ENCODE measurements at places on chromosomes 1 and 21.

- DNase-seq = no peak
Observed at GRCh38 chr1:29365906-29366670, 129.8 kb downstream of the PTPRU start.

DNA sequence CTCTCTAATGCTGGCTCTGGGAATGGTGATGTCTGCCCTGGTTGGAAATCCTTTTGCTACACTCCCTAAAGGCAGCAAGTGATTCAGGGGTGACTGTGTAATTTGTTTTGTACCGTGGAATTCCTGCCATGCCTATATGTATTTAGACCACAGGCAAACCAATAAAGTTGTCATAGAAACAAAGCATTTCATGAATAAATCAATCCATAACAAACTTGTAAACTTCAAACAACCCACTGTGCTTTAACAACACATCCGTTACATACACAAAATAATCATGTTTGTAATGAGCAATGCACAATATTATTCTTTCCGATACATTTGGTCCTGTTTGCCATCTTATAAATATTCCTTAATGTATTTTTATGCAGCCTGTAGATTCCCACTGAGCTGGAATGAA, 330.3 kb upstream of the SNX7 start:
- no peak for DNase-seq

- no peak for DNase-seq
Observed at GRCh38 chr1:48571303-48571987, 99.4 kb upstream of the SPATA6 start.

DNA sequence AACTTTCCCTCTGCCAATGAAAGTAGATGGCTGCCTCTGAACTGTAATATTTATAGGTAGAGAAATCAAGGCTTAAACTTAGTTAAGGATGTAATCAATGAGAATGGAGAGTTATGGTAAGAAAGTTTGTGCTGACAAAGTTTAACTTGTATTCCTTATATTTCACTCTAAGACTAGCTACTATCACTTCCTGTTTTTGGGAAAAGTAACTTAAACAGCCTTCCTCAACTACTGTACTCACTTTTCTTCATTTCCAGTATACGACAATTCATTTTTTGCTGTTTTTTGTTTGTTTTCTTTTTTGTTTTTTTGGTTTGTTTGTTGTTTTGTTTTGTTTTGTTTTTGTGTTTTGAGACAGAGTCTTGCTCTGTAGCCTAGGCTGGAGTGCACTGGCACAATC, 3.7 kb downstream of the RGS18 start:
- DNase-seq = no peak

DNA sequence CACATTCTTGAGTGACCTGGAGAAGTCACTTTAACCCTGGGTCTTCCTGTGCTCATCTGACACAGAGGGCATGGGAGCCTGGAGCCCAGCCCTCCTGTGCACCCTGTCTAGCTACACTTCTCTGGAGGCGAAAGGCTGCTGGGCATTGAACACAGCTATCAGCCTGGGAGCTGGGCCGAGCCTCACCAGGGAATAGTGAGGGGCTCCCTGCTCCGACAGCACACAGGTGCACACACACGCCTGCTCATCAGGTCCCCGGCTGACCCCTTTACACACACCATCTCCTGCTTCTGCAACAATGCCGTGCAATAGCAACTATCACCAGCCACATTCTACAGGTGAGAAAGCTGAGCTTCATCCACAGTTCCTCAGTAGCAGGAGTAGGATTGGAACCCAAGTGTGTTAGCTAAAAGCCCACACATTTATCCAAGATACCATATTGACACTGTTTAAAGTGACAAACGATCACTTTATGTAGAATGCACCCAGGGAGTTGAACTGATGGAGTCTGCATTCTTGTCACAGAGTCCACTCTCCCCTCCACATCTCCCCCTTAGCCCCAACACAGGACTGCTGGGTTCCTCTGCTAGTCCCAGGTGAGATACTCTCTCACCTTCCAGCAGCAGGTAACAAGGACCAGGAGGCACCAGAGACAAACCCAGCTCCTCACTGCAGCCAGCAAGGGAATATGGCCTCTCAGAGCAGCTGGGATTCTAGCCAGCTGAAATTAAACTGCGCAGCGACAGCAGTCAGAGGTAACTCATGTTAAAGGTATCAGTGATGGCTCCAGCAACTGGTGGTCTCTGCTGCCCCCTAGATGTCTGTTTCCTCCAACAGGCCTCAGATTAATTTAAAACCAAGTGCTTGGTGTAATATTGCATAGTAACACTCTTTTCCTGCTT, 18.3 kb upstream of the CAPN8 start:
- DNase-seq = peak; percentile 38

- DNase-seq = no peak
Observed at GRCh38 chr1:159828581-159829272, 2.1 kb downstream of the SLAMF8 start.

DNA sequence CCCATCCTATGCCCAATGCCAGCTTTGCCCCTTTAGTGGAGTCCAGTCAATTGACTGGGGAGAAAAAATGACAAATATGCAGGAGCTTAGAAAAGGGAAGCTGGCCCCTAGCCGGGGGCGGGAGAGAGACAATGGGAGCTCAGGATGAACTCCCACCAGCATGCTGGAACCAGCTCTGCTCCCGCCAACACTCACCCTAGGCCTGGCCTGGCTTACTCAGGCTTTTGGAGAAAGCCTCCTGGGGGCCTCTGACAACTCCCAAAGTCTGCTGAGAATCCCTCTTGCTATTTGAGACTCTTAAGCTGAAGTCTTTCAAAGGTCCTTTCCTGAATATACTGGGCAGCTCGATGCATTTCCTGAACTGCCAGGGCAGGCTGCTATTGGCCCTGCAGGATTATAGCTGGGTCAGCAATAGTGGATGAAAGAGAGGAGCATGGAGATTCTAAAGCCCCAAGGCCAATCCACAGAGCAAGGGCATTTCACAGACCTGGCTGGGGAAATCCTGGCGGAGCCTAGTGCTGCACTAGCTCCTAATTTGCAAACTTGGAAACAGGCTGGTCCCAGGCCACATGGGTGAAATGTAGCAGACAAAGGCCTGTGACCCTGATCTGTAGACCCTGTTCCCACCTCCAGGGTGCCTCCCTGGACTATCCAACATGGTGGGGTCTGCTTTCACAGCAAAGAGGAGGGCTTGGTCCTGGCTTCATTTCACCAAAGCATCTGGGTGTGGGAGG, 35.7 kb upstream of the CLSTN1 start:
- no peak for DNase-seq

DNA sequence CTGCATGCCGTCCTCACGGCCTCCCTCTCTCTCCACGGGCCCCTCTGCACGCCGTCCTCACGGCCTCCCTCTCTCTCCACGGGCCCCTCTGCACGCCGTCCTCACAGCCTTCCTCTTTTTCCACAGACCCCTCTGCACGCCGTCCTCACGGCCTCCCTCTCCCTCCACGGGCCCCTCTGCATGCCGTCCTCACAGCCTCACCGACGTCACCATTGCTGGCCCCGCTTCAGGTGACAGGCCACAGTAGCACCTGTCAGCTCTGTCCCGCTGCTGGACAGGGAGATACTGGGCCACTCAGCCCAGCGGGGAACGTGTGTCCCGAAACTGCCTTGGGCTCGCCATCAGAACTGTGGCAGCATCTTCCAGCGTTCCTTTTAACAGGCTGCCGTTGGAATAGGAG, 82.8 kb upstream of the COL6A1 start:
- no peak for DNase-seq

GRCh38 chr1:229136822-229137221, 134.1 kb upstream of the RAB4A start:
- DNase-seq = no peak

GRCh38 chr21:17921579-17922530, 102.7 kb upstream of the C21orf91 start:
- DNase-seq = no peak

DNA sequence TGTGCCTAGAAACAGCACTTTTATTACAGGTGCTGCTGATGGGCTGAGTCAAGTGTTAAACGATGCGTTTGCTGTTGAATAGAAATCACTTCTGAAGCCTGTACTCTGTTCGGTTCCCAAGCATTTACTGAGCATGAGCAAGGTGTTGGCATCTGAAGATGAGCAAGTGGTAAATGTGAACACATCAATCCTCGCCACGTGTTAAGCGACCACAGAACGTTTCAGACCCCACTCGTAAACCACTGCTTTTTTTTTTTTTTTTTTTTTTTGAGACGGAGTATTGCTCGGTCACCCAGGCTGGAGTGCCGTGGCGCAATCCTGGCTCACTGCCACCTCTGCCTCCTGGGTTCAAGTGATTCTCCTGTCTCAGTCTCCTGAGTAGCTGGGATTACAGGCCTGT, 241.2 kb downstream of the SETD4 start:
- DNase-seq = no peak

DNA sequence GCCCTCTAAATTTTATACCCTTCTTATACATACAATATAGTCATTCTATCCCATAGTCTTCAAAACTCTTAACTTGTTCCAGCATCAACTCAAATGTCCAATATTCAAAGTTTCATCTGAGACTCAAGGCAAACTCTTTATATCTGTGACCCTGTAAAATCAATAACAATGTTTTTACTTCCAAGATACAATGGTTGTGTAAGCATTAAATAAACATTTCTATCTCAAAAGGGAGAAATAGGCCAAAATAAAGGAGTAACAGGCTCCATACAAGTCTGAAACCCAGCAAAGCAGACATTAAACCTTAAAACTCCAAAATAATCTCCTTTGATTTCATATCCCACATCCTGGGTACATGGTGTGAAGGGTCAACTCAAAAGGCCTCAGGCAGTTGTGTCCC, 1299.1 kb downstream of the MRPL39 start:
- no peak for DNase-seq

DNA sequence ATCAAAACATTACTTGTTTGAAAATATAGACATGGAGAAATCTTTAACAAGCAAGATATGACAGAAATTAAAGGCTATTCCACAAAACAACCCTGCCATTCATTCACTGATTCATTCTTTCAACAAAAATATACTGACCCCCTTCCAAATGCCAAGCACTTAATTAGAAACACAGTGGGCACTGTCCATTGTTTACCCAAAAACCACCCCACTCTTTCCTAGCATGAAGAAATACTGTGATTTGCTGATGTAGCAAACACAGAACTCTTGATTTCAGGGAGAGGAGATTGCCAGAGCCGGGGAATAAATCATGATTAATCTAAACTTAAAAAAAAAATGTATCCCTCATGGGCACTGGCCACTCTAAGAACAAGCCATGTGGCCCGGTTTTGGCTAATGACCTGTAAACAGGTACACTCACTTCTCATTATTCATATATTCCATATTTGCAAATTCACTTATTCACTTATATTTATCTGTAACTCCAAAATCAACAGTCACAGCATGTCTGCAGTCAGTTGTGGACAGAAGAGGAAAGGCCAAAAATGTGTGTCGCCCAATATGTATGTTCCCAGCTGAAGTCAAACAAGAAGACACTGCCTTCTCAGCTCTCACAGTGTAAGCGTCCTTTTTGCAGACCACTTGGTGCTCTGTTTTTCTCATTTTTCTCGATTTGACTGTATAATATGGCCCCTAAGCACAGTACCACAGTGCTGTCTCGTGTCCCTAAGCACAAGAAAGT, 133.1 kb downstream of the SMYD3 start:
- no peak for DNase-seq

GRCh38 chr1:80917225-80917624, 883.5 kb upstream of the ADGRL2 start:
- no peak for DNase-seq

GRCh38 chr1:109818271-109818987, 54.7 kb upstream of the EPS8L3 start:
- DNase-seq = no peak

- no peak for DNase-seq
Observed at GRCh38 chr1:221776495-221777301, 34.8 kb upstream of the DUSP10 start.

GRCh38 chr1:178238722-178239510, 145.0 kb downstream of the RASAL2 start:
- no peak for DNase-seq

- DNase-seq = no peak
Observed at GRCh38 chr21:46203203-46203600, 18.9 kb upstream of the SPATC1L start.

GRCh38 chr21:35051287-35051818, 2.3 kb upstream of the RUNX1 start:
- peak; percentile 68 for DNase-seq

GRCh38 chr1:76068953-76069561, 5.5 kb upstream of the ST6GALNAC3 start:
- DNase-seq = no peak

DNA sequence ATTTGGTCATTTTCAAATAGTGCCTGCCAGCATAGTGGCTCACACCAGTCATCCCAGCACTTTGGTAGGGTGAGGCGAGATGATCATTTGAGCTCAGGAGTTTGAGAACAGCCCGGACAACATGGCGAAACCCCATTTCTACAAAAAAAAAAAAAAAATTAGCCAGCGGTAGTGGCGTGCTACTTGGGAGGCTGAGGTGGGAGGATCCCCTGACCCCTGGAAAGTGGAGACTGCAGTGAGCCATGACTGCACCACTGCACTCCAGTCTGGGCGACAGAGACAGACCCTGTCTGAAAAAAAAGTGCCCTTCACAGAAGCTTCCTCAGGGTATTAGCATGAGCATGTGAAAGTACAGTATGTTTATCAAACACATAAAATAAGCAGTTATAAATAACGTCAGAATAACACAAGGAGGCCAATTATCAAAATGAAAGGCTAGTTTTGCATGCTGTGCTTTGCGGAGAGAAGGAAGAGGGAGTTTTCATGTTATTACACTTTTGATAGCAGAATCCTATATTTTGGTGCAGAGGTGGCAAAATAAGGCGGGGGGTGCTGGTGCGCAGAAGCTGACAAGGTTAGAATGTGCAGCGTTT, 781 bp upstream of the METTL13 start:
- no peak for DNase-seq

- DNase-seq = no peak
Observed at GRCh38 chr21:33901412-33902288, 14.0 kb downstream of the ATP5PO start.

GRCh38 chr1:33659641-33660040, 187.2 kb downstream of the ZSCAN20 start:
- no peak for DNase-seq

DNA sequence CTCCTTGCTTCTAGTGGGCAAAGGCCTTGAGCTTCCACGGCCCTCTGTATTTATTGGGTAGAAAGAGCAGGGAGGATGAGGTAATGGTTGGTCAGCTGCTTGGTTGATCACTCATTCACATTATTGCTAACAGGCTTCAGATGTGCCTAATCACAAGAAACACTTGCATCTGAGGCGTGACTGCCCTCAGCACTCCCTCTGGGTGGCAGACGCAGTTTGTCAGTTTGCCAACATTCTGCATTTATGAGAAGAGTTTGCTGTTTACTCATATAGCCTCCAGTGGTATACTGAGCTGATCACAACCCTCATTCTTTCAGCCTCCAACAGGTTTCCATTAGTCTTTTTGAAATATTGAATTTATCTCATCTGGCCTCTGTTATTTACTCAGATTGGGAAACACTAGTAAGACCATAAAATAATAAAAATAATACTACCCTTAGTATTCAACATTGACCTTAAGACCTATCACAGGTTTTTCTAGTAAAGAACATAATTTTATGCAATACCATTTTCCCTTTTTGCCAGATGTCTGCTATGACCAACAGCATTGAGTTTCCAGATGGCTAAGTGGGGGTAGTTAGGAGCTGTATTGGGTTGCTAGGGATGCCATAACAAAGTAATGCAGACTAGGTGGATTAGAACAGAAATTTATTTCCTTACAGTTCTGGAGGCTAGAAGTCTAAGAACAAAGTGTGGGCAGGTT, 53.3 kb downstream of the PTGFR start:
- DNase-seq = no peak

GRCh38 chr1:1922702-1922955, 3.5 kb upstream of the TMEM52 start:
- DNase-seq = no peak

All from stimulated activated CD8-positive, alpha-beta memory T cell treated with anti-CD3 and anti-CD28 coated beads, Interleukin-15, amount 100 ng/mL, for 4 hours (primary cell).